ENCODE measurements at places on chromosomes 4 and X.

GRCh38 chrX:103782640-103783039, 6.0 kb downstream of the PLP1 start:
- DNase-seq = no peak

- DNase-seq = no peak
Measured at GRCh38 chr4:126182786-126183185, 868.0 kb downstream of the FAT4 start.

GRCh38 chr4:82508806-82509428, 52.9 kb downstream of the TMEM150C start:
- DNase-seq = no peak

DNA sequence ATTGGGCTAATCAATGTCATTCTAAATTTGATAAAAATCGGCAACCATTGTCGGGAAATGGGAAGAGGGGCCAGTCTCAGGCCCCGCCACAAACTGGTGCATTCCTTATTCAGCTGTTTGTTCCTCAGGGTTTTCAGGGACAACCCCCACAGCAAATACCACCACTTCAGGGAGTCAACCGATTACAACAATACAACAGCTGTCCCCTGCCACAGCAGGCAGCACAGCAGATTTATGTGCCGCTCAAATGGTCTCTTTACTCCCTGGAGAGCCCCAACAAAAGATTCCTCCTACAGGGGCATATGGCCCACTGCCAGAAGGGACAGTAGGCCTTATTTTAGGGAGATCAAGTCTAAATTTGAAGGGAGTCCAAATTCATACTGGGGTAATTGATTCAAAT, 61.8 kb downstream of the ZNF732 start:
- no peak for DNase-seq

- DNase-seq = no peak
Measured at GRCh38 chr4:43471950-43472349, 579.4 kb downstream of the GRXCR1 start.

- DNase-seq = no peak
Measured at GRCh38 chr4:141241986-141242385, 21.3 kb downstream of the ZNF330 start.

GRCh38 chr4:39823191-39823590, 125.3 kb downstream of the UBE2K start:
- no peak for DNase-seq

- DNase-seq = no peak
Measured at GRCh38 chrX:19776753-19777152, 110.6 kb downstream of the SH3KBP1 start.

- DNase-seq = no peak
Measured at GRCh38 chr4:86280246-86280645, 79.6 kb downstream of the MAPK10 start.

DNA sequence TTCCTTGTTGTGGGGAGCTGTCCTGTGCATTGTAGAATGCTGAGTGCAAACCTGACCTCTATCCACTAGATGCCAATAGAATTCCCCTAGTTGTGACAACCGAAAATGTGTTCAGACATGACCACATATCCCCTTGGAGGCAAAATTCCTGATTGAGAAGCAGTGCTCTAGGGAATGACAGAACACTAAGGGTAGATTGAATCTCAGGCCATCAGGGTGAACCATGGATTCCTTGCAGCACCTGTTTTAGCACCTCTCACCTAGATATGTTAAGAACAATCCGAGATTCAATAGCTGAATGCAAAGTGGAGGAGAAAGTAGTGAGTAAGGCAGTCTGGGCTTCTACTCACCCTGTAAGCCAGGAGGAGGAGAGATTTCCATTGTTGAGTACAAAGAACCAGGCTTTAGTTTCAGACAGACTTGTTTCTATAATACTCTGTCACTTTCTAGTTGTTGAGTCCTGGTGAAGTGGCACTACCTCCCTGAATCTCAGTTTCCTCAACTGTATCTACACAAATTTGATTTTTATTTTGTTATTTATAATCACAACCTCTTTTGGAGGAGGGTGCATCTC, 111.0 kb upstream of the RAP2C start:
- no peak for DNase-seq

DNA sequence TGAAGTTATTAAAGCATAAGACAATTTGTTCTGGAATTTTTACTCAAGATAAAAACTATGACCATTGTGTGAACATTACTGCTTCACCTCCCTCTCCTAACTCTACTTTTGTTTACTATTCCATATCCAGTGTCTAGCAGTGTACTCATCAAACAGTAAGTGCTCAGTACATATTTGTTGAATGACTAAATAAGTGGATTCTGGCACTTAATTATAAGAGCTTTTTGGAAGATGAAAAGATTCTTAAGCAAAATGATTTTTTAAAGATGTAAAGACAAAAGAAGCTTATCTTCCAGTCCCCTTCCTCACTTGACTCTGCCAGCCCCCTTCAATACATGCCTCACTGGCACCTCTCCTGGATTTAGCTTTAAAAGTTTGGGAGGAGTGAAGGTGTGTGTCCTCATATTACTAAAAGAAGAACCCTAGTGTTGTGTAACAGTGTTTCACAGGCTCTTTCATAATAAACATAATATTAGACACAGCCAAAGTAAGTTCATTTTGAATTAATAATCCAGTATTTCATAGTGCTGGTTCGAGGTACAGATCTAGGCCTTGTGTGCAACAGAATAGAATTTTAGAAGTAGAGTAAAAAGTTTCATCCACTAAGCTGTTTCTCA, 53.0 kb downstream of the GAB1 start:
- DNase-seq = no peak

DNA sequence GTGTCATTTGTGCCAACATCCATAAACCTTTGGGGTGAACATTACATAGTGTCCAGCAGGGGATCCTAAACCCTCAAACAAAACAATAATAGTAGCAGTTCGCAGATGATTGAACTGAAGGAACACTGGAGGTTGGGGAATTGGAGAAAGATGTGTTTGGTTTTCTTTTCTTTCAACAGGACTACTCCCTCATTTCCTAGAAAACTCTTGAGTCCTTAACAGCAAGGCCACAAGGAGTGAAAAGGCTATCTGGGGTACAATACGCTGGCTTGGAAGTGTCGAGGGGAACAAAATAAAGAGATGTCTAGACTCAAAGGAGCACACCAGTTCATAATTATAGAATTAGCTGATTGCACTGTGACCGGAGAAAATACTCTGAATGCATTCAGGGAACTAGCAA, 72.1 kb downstream of the IDS start:
- no peak for DNase-seq

DNA sequence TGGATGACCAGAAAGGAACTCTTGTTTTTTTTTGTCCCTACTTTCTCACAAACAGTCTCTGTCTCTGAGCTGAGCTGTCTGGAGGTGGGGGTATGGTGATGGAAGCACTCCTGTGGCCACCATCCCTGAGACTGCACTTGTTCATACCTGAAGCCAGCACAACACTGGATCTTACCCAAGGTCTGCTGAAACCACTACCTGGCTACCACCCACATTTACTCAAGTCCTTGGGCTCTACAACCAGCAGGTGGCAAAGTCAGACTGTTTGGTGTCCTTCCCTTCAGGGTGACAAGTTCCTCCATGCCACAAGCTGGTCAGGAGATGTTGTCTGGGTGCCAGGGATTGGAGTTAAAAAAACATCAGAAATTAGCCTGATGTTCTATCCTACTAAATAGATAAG, 89.7 kb downstream of the NEXMIF start:
- DNase-seq = no peak

DNA sequence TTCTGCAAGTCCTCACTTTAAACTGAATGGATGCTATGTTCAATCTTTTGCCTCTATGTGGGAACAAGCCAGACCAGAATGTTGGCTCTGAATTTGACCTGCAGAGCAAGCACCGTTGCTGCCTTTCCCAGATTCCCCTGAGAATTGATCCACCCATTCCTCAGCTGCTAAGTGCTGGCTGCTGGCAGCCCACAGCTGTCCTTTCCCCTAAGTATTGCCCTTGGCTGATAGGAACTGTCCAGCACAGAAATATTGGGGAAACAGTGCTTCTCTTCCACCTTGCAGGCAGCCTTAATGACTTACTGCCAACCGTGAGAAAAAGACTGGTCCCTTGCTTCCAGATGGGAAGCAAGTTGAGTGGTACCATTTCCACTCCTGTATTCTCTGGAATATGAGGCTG, 475.9 kb downstream of the PDHA2 start:
- DNase-seq = no peak

DNA sequence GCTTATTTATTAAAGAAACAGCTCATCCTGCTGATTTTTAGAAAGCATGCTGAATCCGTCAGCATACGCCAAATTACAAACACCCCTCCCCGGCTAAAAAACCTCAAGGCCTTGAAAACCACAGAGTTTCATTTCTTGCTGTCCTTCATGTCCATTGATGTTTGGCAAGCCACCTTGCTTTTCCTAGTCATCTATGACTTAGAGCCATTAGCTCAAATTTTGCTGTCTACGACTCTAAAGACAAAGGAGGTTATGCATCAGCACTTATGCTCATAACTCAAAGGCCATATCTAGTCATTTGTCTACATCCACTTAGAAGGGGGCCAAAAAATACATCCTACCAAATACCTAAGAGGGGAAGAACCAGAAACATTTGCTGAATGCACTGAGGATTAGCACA, 925.1 kb downstream of the PCDH7 start:
- no peak for DNase-seq

GRCh38 chr4:40564815-40565483, 64.7 kb downstream of the RBM47 start:
- no peak for DNase-seq

DNA sequence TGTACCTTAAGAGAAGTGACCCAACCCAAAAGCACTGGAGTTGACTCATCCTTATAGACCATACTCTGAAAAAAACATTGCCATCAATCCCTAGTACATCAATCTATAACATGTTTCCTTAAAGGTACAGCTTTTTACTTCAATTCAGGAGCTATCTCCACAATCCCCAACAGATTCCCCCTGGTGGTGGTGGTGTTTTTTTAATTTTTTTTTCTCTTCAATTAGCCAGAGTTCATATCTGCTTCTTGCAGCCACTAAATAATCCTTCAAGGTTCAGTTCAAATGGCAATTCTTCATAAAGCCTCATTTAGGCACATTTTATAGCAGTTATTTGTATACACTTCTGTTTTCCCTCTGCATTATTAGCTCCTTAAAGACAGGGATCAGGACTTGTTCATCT, 60.7 kb upstream of the KDR start:
- DNase-seq = no peak

DNA sequence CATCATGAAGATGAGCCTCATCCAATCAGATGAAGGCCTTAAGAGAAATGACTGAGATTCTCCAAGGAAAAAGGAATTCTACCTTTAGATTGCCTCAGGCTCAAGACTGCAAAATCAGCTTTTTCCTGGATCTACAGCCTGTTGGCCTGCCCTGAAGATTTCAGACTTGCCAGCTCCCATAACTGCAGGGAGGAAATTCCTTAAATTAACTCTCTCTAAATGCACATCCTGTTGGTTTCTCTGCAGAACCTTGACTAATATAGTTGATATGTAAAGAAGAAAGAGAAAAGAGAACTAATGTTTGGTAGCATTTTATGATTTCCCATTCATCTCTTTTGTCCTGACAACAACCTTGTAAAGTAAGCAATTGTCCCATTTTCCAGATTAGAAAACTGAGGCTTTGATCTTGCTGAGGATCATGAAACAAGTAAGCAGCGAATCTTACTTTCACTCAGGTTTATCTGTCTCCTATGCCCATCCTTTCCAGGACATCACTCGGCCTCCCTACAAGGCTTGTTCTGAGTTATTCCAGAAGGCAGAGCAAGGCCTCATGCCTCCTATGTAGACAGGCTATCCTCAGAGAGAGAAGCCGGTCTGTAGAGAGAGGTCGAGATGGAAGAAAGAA, 115.0 kb upstream of the LDB2 start:
- DNase-seq = no peak

DNA sequence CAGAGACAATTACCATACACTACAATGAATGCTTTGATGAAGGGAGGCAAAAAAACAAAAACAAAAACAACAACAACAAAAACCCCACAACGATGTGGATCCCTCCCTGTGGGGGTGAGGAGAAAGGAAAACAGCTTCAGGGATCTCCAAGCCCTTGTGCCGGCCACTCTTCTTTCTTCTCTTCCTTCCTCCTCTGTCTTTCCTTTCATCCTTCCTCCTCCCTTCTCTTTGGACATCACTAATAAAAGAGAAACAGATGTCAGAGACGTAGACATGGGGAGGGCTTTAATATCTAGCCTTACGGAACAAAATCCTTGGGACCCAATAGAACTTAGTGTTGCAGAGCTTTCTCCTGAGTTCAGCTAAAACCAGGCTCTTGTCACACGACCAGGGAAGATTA, 18.8 kb upstream of the STX18 start:
- no peak for DNase-seq

- no peak for DNase-seq
Measured at GRCh38 chrX:572538-573124, 58.0 kb upstream of the SHOX start.

- DNase-seq = no peak
Measured at GRCh38 chrX:52839137-52839536, 28.1 kb downstream of the XAGE5 start.

DNA sequence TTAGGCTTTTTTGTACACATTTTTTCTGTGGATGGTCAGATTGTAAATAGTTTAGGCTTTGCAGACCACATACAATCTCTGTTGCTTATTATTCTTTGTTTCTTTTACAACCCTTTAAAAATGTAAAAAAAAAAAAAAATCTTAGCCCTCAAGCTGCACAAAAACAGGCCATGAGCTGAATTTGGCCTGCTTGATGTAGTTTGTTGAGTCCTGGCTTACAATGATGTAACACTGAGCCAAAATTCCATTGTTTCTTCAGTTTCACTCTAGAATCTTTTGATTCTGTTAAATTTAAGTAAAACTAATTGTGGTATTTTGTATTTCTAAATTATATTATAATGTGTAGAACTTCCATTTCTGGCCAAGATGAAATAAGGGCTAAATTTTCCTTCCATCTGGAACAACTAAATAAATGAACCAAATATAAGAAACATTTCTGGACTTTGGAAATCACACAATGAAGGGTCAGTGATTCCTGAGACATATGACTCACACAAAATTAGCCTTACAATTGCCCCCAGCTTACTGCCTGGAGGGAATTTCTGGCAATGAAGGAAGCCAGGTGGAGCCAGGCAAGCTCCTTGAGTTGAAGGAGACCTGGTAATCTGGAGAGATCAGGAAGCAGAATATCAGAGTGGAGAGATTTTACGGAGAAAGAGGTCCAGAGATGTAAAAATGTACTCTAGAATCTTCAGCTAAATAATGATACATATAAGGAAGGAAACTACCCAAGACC, 29.8 kb downstream of the IQCM start:
- DNase-seq = no peak

- no peak for DNase-seq
Measured at GRCh38 chrX:35339796-35340195, 397.2 kb downstream of the FAM47B start.

GRCh38 chr4:154927126-154927680, 146.1 kb downstream of the RBM46 start:
- no peak for DNase-seq

- no peak for DNase-seq
Measured at GRCh38 chr4:138037696-138038095, 204.5 kb downstream of the SLC7A11 start.

DNA sequence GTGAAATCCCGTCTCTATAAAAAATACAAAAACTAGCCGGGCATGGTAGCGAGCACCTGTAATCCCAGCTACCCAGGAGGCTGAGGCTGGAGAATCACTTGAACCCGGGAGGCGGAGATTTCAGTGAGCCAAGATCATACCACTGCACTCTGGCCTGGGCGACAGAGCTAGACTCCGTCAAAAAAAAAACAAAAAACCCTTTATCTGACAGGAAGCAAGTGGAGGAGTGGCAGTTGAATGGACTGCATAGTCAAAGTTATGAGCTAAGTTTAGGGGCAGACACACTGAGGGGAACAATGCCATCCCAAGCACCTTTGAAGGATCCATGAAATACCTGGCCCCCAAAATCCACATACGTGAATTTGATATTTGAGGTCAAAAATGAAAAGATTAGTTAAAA, 7.5 kb upstream of the HPGDS start:
- no peak for DNase-seq

GRCh38 chr4:128776794-128777216, 32.7 kb upstream of the JADE1 start:
- DNase-seq = peak; percentile 99

All from RCC 7860 (cell line).